ENCODE measurements at places on chromosomes 6 and 20. TPM values are rescaled to one million over a fixed set of nuclear protein-coding genes. Genes with fewer than 3 reads are reported as not detected.

The EPHA7 gene
- 0.05 TPM for total RNA-seq

The SUMO4 gene
- total RNA-seq = not detected

The CDH22 gene
- not detected for total RNA-seq

The RFX6 gene
- not detected for total RNA-seq

The RIPOR3 gene
- total RNA-seq = 0.06 TPM

The LYRM4 gene
- total RNA-seq = 31.0 TPM

The SLC35D3 gene
- total RNA-seq = 0.07 TPM

The SLC12A5 gene
- total RNA-seq = 14.8 TPM

The NRN1 gene
- total RNA-seq = 0.50 TPM

The BEND6 gene
- 0.88 TPM for total RNA-seq

The ARG1 gene
- not detected for total RNA-seq

The RAB5IF gene
- total RNA-seq = 279 TPM

The KHDC1L gene
- total RNA-seq = 0.51 TPM

The GLP1R gene
- not detected for total RNA-seq

The SLC22A7 gene
- total RNA-seq = not detected

The BPI gene
- not detected for total RNA-seq
